ENCODE measurements at places on chromosomes 3 and 15.

GRCh38 chr15:95799286-95800200 lies 531.0 kb upstream of the NR2F2 start:
- no peak for DNase-seq

GRCh38 chr3:137041686-137042085 lies 83.9 kb downstream of the IL20RB start:
- DNase-seq, result no peak

- no peak for DNase-seq
Measured at GRCh38 chr3:119230071-119230470, 10.6 kb downstream of the B4GALT4 start.

- DNase-seq, result no peak
Measured at GRCh38 chr3:46684891-46685290, 8.6 kb downstream of the ALS2CL start.

GRCh38 chr3:33062866-33063265 lies 34.1 kb downstream of the GLB1 start:
- no peak for DNase-seq

DNA sequence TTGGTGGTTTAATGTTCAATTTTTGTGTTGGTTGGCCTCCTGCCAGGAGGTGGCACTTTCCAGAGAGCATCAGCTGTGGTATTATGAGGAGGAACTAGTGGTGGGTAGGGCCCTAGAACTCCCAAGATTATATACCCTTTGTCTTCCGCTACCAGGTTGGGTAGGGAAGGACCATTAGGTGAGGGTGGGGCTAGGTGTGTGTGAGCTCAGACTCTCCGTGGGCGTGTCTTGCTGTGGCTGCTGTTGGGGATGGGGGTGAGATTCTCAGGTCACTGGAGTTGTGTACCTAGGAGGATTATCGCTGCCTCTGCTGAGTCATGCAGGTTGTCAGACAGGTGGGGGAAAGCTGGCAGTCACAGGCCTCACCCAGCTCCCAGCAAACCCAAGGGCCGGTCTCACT lies 187.1 kb downstream of the DPH6 start:
- DNase-seq, result no peak

- DNase-seq, result no peak
Measured at GRCh38 chr15:43776101-43776717, 557 bp downstream of the ELL3 start.

- no peak for DNase-seq
Measured at GRCh38 chr3:5055357-5056110, 66.6 kb upstream of the ARL8B start.

- DNase-seq, result no peak
Measured at GRCh38 chr3:190826018-190826417, 36.5 kb downstream of the GMNC start.

DNA sequence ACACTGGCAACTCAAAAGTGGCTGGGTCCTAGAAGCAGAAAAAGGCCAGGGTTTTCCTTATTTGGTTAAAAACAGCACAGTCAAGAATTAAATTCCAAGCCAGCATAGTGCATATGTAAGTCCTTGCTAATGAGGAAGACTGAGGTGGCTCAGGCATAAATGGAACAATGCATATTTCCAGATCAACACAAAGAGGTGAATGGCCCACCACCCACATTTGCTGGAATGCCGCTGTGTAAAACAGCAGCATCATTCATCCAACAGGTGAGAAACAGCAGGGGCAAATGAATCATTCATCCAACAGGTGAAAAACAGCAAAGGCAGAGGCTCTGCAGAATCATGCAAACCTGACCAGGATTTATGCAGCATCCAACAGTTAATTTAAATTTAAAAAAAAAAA lies 32.9 kb downstream of the GPR176 start:
- DNase-seq, result no peak

- no peak for DNase-seq
Measured at GRCh38 chr15:94412979-94413746, 181.8 kb downstream of the MCTP2 start.

DNA sequence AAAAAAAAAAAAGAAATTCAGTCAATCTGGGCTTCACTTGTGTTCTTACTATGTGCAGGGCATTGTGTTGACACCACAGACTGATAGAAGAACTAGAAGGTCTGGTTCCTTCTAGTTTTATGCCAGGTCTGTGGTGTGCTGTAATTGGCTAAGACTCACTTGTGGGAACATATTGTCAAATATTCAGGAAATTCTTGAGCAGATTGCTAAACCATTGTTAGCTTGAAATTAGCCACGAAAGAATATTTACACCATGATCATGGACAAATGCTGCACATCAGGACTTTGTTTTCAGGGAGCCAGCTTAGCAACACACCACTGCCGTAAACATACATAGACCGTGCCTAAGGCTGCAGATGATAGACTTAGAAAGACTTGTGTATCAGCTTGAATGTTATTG lies 74.6 kb downstream of the GTPBP8 start:
- no peak for DNase-seq

- no peak for DNase-seq
Measured at GRCh38 chr3:43503067-43503728, 118.6 kb downstream of the ANO10 start.

DNA sequence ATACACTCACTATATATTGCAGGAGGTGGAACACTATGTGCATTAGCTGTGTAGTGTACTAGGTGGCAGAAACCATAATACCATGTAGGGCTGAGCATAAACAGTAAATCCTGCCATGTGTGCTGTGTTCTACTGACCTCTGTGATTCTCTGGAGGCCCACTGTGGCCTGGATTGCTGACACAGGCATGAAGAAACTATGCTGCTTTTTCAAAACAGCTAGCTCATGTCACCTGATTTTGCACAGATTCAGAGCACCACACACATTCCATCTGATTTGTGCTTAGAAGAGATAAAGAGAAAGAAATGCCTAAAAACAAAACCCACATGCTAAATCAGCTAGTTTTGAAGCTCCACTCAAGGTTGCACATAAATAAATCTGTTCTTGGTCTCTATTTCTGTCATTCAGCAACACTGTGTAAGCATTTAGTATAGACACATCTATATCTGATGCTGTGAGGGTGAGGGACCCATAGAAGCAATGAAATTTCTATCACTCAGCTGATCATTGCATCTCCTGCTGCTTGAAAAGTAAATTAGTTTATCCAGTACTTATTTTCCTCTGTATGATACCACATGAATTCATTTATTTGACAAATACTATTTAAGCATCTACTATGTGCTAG lies 1007.7 kb upstream of the SEMA6D start:
- no peak for DNase-seq

GRCh38 chr15:83435202-83435601 lies 11.9 kb upstream of the SH3GL3 start:
- no peak for DNase-seq

DNA sequence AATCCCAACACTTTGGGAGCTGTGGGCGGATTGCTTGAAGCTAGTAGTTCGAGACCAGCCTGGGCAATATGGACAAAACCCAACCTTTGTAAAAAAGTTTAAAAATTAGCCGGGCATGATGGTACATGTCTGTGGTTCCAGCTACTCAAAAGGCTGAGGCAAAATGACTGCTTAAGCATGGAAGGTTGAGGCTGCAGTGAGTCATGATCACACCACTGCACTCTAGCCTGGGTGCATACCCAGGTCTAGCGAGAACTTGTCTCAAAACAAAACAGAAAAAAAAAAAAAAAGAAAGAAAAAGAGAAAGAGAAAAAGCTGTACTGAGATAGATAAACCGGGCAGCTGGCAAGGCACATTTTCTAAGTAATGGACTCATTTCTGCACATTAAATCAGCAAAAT lies 10.6 kb downstream of the ARPP19 start:
- DNase-seq, result no peak

GRCh38 chr15:59521443-59521842 lies 83.5 kb downstream of the FAM81A start:
- no peak for DNase-seq

DNA sequence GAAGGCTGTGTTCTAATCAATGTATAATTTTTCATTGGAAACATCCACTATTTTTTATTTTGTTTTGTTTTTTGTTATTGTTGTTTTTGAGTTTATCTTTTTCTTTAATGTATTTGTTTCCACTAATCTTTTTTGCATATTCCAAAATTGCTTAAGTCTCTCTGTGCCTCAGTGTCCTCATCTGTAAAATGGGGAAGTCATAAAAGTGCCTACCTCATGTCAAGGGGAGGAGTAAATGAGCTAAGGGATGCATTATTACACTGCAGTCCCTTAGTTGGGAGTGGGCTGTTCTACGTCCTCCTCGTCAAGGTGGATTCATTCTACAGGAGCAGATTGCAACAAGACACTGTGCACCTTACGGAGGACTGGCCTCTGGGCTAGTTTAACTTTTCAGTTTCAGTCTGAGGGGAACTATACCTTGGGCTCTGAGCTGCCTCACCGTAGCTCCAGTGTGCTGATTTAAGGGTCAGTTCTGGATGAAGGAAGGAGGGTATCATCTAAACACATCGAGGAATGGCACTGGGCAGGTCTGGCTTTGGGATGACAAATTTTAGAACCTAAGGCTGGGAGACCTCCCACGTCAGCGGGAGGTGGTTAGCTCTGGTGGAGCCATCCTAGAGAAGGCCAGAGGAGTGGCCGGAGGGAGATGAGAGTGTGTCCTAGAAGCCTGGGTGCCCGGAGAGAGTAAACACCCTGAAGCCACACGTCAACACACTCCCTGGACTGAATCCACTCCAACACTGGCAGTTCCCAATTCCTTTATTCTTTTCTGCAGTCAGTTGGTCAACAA lies 5.1 kb upstream of the SRP14 start:
- no peak for DNase-seq

GRCh38 chr3:136634821-136635220 lies 117.4 kb downstream of the STAG1 start:
- no peak for DNase-seq

DNA sequence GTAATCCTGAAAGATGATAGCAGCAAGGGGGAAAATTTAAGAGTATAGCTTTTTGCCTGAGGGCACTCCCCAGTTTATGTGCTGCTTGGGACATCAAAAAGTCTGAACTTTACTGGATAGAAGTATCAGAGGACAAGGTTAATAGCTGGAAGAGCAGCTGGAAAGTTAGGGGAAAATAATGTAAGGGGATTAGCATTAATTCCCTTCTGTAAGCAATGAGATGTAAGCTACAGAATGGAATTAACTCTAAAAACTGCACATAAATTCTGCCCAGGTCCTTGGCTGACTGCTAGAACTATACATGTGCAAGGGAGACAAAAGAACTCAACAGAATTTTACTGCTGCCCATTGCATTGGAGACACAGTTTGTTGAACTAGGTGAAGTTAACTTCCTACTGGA lies 55.6 kb downstream of the ATP11B start:
- no peak for DNase-seq

GRCh38 chr15:31974154-31974794 lies 56.0 kb upstream of the CHRNA7 start:
- DNase-seq, result no peak

DNA sequence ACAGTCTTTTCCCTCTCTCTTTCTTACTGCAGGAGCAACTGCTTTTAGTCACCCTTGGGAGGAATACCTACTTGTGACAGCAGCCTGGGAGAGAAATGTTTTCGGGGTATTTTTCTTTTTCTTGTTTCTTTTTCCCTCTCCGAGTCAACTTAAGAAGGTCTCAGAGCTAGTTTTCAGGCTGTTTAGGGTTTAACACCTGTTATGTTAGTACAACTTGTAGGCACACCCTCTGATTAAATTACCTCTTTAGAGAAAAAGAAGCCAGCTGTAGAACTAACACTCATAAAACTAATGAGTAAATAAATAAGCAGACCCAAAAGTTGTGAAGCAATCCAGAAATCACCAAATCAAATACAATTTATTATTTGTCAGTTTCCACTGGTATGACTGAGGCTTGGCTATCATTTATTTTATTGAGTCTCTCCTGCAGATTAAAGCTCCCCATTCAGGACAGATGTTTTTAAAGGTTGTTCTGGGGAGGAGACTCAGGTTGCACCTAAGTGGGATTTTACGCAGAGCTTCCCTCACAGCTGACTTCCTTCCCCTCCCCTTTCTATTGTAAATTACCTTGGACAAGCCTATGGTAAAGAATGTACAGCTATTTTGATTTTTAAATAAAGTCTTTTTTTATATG lies 112.5 kb downstream of the FOXB1 start:
- no peak for DNase-seq

DNA sequence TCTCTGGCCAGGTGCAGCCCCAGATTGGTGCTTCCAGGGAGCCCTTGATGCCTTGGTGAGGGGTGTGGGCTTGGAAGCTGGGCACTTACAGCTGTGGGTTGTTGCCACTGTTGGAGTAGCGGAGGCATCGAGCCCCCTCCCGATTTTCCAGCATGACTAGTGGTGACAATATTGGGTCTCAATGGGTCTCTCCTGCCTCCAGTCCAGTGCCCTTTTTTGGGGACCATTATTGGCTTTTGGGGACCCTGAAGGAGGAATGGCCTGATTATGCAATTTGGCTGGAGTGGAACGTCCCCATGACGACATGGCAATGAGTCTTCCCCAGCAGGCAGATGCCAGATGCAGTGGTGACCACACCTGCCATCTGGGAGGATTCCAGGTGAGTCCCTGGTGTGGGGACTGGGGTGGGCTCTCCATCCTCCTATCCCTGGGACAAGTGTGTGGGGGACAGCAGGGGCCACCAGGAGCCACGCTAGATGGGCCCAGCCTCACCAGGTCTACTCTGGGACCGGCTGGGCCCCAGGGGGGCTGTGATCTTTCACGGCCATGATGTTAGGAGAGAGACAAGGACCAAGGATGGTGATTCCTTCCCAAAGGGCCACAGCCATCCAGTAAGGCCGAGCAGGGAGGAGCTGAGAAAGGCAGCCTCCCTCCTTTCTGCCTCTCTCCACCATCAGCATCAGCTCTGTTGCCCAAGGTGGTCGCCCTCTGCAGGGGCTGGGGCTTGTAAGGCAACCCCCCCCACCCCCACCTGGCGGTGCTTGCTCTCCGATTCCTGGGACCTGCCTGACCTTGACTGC lies 196.8 kb downstream of the GOLGA6L6 start:
- no peak for DNase-seq

DNA sequence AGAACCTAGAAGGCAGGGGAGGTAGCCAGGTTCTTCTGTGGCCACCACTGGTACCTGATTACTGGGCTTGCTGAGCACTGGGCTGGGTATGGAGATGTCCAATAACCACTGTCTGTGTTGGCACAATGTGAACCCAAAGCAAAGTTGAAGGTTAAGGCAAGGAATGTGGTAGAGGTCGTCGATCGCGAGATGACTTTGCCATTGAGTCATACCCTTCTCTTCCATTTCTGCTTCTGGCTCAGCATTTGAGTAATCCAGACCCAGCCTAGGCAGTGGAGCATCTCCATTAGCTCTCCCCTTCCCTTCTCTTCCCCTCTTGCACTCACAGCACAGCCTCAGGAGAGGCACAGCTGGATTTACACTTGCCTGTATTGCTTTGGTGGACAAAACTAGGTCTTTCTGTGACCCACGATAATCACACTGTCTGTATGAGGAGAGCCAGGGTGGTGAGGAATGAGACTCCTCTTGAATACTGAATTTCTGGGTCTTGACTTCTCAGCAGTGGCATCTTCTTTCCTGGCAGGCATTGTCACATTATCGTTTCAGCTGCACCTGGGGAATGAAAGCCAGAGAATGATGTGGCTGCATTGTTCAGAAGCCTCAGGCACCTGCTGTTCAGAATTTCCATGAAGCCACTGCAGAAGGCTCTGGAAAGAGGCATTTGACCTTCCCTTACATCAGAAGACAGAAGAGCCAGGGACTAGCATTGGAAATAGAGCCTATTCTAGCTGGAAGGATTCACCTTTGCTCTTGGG lies 272.6 kb downstream of the PDCD6IP start:
- no peak for DNase-seq

- no peak for DNase-seq
Measured at GRCh38 chr3:56704706-56705105, 21.6 kb upstream of the TASOR start.

Measured in NCI-H1694 treated with DMSO at 0.1 percent for 48 hours (cell line).